NCI-H1048 (cell line): ENCODE measurements at places on chromosomes 12 and 14.

DNA sequence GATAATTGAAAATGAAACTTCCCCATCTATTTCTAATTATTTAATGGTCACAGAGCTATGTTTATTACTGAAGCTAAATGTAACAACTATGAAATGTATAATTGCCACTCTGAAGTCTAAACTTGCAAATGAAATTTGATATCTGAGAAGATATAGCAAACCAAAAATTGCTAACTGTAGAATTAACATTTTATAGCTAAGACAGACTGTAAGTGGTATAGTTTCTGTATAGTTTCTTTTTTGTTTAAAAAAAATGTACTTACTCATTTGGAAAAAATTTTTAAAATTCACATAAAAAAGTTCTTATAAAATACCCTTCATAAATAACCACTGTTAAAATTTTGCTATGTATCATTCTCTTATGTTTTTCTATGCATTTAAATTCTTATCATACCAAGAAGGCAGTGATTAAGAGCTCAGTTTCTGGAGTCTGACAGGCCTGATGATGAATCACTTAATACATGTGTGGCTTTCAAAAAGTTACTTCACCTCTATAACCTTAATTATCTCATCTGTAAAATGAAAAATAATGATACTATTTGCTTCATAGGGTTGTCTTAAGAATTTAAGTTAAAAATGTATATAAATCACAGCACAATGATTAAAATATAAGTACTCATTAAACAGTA is 214.7 kb upstream of the GARIN2 start:
- DNase-seq: no peak

GRCh38 chr12:26833743-26834490 is 923 bp upstream of the ITPR2 start:
- no peak for DNase-seq

DNA sequence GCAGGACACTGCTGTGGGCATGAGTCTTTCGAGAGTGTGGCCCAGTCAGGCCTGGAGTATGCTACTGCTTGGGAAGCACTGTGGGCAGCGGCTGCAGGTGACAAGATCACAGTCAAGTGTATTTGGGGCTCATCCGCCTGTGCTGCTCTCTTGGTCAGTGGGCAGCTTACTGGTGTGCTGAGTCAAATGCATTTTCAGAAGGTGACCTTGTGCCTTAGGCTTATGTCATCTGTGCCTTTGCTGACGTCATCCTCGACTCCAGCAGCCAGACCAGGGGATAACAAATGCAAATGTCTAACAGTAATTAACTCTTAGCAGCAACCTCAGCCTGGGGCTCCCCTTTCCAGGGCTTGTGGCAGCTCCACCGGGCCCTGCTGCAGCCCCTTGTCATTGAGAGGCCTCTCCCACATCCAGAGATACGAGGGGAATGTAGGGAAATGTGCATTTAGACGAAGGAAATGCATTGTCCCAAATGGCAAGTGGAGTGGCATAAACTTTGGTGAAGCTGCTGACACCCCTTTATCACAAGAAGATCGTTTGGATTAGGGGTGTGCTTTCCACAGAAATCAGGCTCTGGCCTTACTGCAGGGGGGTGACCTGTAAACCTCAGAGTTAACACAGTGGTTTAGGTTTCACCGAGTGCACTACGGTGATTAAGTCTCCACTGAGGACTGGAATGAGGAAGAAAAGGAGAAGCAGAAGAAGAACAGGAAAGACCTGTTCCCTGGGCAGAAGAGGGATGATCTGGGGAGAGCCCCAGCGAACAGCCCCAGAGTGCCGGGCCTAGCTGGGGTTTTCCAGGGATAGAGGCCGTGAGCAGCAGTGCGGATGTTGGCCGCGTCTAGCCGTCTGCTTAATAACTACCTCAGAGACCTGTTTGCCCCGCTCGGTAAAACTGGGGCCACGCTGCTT is 39.7 kb downstream of the PSMA6 start:
- DNase-seq: peak; percentile 64

DNA sequence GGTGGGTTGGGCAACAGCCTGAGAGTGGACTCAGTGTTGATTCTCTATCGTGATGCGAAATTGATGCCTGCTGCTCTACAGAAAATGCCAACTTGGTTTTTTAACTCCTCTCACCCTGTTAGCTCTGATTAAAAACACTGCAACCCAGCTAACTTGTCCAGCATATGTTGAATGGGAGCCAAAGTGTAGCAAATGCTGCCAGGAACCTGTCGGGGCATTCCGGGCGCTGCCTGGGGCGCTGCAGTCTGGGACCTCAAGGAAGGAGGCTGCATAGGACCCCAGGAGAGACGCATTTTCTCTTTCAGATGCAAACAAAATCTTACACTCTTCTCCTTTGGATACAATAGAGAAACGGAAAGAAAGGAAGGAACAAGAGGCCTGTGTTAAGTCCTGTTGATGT is 3.9 kb downstream of the B3GNT4 start:
- no peak for DNase-seq

- no peak for DNase-seq
These were observed 10.8 kb downstream of the KIF26A start for GRCh38 chr14:104149278-104149595.

- DNase-seq: no peak
These were observed 259.3 kb downstream of the PPFIA2 start for GRCh38 chr12:81499809-81500208.

DNA sequence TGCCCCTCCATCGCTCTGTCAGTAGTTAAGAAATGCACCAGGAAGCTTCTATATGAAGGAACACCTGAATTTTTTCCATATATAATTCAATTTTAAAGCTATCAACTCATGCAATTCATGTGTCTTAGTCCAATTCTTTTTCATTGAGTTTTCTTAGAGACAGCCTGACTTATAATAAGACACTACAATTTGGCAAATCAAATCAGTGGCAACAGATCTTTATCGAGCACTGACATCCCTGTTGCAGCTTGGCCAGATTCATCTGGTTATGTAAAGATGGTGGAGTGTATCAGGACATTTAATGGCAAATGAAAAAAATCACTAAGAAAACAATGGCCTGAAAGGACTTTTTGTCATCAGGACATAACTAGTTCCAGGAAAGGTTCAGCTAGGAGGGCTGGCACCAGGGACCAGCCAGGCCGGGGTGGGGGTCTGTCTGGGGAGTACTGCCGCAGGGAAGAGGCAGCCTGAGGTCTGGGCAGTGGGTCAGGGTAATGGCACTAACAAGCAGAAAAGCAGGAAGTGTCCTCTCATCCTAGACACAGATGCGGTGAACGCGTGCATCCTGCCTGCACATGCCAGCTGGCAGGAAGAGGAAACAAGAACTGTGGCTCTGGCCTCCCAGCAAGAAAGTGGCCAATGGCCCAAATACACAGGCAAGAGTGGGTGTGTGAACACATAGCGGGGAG is 100.5 kb upstream of the LMNTD1 start:
- no peak for DNase-seq

DNA sequence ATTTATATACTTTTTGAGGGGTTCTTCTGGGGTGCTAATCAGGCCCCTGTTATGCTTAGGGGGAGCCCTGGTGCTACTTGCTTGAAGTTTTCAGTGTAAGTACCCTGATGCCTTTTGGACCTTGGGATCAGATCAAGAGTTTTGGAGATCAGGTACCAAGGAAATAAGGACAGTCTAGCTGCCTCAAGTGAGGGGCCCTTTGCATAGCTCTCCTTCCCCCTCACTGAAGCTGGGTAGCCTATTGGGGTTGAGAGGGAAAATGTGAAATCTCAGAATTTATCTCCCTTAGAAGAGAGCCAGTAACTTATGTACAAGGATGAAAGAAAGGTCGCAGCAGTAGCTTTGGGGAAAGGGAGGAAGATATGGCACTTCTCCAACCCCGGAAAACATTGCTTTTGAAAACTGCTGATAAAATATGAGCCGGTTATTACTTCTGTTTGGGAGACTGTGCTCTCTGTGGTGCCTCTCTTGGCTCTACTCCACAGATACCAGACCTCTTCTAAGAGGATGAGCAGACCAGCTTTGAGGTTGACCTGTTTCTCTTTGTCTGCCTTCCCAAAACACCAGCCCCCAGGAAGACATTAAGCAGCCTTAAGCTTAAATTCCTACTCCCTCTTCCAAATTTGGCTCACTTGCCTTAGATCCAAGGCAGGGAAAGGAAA is 8.8 kb upstream of the AMHR2 start:
- DNase-seq: no peak

- DNase-seq: no peak
These were observed 912 bp downstream of the PSME1 start for GRCh38 chr14:24136684-24137528.

- no peak for DNase-seq
These were observed 149.4 kb downstream of the DICER1 start for GRCh38 chr14:95007921-95008320.

DNA sequence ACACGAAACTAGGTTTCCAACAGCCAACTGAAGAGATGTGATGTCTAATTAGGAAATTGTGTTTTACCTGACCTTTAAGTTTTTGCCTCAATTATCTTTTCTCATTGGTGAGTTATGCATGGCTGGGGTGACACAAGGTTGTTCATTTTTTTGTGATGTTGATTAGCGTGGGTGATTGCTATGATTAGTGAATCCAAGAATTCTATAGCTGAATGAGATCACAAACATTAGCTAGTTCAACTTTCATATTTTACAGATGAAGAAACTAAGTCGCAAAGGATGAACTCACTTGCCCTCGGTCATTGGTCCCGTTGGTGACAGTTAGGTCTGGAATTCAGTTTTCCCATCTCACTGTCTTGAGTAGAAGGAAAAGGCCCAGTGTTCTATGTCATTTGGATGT is 32.6 kb upstream of the LMNTD1 start:
- DNase-seq: no peak

DNA sequence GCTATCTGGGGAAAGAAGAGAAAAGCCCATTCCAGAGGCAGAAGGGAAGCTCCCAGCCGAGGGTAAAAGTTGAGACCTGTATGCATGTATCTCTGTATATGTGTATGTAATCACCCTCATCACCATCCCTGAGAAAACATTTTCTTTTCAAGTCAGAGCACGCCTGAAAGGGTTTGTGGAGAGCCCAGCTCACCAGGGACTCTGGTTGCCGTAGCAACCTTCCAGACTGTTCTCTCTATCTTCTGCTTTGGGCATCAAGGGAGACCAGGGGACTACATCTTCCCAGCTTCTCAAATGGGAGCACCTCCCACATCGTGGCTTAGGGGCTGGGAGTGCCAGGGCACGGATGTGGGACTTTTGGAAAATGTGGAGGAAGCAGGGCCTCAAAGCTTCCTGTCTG is 93.5 kb downstream of the GALNT8 start:
- DNase-seq: no peak

- DNase-seq: no peak
These were observed 172.9 kb downstream of the RBM19 start for GRCh38 chr12:113793250-113793649.

DNA sequence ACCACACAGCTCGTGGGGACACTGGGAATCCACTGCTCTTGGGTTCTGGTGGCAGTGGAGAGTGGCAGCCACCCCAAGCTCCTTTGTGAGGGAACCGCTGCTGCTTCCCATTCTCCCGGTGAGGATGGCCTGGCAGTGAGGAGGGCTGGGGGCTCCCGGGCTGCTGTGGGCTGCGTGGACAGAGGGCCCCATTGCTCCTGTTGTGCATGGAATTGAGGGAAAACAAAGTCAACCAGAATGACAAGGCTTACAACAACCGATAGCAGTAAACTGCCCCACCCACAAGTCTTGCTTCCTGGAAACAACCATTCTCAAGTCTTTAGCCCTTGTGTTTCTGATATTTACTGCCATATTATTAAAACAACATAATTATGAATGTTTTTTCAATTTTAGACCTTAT is 32.1 kb downstream of the TMTC1 start:
- no peak for DNase-seq

GRCh38 chr12:118073768-118074167 is 12.8 kb upstream of the WSB2 start:
- no peak for DNase-seq

DNA sequence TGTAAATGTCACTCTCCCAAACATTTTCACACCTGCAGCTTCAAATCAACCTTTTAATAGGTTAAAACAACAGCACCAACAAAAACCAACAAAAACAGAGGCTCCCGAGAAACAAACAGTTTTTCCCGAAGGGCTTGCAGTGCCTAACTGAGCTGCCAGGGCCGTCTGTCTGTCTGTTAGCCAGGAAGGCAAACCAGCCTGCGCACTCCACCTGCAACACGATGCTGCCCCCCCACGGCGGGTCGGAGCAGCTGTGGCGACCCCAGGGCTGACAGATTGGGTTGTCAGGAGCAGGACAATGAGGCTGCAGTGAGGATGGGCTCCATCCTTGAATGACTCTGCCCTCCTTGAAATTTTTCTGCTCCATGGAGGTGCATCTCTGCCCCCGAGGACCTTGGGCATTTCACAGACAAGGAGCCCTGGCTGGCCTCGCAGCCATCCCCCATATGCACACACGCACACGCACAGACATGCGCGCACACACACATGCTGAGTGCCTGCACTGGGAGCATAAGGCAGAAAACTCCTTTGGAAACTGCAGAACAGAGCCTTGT is 2.6 kb downstream of the RTL1 start:
- DNase-seq: no peak

DNA sequence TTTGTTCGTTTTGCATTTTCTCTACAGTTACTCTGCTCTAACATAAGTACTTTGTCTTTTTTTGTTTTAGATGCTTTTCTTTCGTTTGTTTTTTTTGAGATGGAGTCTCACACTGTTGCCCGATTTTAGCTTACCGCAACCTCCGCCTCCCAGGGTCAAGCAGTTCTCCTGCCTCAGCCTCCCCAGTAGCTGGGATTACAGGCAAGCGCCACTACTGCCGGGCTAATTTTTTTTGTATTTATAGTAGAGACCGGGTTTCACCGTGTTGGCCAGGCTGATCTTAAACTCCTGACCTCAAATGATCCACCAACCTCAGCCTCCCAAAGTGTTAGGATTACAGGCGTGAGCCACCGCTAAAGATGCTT is 2.7 kb downstream of the DIP2B start:
- no peak for DNase-seq

- DNase-seq: no peak
These were observed 51.7 kb downstream of the TMEM121 start for GRCh38 chr14:105578070-105578469.

GRCh38 chr12:87150969-87151662 is 878.1 kb downstream of the C12orf50 start:
- DNase-seq: no peak

DNA sequence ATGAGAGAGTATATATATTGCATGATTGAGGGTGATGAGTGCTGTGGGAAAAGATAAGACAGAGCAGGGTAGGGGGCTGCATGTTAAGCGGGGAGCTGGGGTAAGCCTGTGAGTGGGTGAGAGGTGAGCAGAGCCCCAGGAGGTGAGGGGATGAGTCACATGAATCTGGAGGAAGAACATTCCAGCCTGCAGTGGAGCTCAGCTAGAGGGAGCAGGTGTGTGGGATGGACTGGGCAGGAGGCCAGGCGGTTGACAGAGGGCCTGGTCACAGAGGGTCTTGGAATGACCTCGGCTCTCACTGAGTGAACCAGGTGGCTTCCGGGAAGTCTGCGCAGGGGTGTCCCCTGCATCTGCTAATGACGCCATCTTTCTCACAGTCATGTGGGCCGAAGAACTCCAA is 44.4 kb downstream of the GIT2 start:
- DNase-seq: no peak
